Bronchial epithelial cell (primary cell): ENCODE measurements at places on chromosomes 7 and 10.

- DNase-seq, result no peak
Measured at GRCh38 chr7:151413241-151413640, 3.4 kb upstream of the WDR86 start.

- DNase-seq, result peak; percentile 11
Measured at GRCh38 chr7:29194594-29195427, at the start of gene CHN2. Gene CHN2, plus strand, starts transcription at chr7:29194775.

- no peak for DNase-seq
Measured at GRCh38 chr10:126744571-126744970, 74.1 kb upstream of the C10orf90 start.

DNA sequence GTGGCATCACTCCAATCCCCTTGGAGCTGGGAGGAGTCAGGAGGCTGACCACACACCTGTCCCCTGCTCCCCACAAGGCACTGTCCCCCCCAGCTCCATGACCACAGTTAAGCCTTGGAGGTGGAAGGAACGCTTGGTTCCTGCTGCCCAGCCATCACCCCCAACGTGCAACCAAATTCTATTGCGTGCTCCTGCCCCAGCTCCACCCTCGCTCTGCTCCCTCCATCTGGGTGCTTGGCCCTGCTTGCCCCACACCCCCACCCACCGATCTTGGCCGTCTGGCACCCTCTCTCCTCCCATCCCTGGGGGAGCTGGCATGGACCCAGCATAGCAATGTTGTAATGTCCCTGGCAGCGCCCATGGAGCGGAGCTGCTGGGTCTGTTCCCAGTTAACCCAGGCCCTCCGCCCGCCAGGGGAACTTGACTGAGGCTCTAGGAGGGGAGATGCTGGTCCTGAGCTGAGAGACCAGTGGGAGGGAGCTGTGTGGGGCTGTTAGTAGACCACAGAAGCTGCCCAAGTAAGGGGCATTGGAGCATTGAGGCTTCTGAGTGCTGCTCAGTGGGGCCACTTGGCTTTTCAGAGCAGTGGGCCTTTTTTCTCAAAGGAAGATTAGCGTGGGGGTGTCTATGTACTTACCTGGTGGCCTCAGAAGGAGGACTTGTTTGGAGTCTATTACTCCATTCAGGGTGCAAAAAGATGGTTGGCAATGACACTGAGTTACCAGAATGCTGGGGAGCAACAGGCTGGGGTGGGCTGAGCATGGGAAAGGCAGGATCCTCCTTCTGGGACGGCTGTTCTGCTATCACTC lies 1.1 kb downstream of the EPHB6 start:
- peak; percentile 27 for DNase-seq

DNA sequence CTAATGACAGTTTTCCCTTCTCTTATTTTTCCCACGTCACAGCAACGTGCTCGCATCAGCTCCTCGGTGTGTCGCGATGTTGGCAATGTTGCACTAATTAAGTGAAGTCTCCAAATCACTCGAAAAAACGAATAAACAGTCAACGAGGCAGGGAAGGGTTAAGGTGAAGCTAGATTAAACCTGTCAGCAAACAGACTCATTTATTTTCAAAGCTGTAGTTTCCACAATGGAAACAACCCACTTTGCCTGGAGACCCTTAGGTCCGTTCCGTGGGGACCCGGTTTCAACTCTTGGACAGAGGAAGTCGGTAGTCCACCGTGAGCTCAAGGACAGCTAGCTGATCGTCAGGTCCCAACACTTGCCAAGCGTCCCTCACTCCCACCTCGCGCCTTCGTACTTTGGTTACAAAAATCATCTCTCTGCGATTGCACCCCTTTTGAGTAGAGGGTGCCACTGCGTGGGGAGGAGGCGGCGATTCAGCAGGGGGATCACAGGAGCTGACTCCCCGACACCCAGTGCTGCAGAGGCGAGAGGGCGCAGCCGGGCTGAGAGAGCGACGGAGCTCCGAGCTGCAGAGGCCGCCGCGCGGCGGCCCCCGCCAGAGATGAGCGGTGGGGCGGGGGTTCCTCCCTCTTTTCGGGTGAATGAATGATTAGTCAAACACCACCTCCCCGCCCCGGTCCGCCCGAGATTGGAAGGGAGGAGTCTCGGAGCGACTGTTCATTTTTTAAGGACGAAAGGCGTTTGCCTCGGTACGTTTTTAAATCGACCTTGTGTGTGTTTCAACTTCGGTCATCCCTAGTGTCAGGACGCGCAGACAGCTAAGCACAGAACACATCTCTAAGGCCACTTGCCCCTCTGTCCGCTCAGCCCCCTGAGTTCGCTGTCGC lies 1.3 kb upstream of the BMPER start:
- peak; percentile 51 for DNase-seq

DNA sequence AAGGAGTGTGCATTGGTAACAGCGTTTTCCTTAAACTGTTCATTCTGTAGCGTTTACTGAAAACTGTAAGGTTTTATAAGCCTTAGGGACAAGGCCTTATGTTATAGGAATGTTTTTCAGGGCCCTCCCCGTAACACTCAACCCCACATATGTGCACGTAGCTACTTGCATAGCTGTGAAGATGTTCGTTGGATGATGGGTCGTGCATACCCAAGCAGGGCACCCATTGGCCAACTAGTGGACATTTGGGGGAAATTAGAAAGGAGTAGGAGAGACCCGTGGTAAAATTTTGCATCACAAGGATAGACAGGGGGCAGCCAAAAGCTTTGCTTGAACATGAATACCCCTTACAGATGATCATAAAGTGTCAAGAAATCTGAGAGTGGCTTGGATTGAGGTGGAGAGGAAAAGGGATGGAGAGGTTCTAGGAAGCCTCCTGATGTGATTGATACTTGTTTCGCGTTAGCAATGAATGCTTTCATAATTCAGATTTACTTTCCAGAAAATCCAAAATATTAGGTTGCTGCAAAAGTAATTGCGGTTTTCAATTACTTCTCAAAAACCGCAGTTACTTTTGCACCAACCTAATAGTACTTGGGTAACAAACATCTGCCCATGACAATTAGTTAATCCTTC lies 878 bp downstream of the SEC61A2 start:
- peak; percentile 70 for DNase-seq

DNA sequence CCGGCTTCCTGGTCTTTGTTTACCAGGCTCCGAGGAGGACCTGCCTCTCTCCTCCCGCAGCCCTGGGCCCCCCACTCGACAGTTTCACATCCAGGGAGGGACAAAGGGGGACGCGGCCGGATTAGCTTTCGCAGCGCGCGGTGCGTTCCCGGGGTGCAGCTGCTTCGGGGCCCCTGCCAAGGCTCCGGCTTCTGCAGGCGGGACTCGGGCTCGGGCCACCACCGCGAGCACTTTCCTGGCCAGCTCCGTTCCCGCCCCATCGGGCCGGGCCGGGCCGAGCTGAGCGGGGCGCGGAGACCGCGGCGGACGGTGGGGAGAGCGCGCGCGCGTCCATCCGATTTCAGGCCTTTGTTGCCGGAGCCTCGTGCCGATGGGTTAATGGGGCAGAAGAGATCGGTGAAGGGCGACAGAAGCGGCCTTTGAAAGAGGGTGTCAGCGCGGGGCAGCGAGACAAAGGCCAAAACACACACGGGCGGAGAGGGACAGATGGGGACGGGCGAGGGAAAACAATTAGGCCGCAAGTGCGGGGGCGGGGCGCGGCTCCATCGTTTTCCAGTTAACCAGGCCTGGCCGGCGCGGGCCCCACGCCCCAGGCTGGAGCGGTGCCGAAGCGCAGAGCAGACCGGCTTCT lies 8.5 kb upstream of the UNCX start:
- no peak for DNase-seq

GRCh38 chr7:44964831-44965440 lies 13.9 kb downstream of the MYO1G start:
- no peak for DNase-seq

GRCh38 chr7:14688208-14688607 lies 214.3 kb downstream of the DGKB start:
- no peak for DNase-seq

DNA sequence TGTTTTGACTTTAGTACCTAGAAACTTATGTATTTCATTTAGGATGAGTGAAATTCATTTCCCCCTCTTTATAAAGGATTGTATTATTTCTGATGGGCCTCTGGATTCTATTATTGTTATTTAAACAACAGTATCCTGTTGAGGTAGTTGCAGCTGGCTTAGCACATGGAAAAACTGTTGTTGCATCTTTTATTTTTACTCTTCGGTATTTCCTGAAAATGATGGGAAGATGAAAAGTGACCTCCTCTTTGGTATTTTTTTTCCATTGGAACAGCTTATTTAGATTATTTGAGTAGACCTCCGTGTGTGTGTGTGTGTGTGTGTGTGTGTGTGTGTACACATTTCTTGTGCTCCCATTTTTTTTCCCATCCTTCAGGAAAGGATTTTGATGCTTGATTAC lies 129.8 kb downstream of the PRKG1 start:
- no peak for DNase-seq

DNA sequence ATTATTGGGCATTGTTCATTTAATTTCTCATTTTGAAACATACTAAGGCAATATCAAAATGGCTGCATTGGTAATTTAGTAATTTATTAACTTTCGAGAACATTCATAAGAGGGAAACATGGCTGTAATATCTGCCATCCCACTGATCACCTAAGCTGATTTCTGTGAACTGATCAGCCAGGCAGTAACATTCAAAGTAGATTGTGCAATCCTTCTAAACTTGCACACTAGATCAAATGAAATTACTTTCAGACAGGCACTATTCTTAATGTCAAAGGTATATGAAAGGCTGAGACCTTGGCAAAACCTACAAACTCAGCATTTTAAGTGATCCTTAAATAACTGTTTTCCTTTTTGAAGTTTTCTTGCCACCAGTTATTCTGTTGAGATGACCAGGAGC lies 290.7 kb downstream of the CACNA2D1 start:
- no peak for DNase-seq

DNA sequence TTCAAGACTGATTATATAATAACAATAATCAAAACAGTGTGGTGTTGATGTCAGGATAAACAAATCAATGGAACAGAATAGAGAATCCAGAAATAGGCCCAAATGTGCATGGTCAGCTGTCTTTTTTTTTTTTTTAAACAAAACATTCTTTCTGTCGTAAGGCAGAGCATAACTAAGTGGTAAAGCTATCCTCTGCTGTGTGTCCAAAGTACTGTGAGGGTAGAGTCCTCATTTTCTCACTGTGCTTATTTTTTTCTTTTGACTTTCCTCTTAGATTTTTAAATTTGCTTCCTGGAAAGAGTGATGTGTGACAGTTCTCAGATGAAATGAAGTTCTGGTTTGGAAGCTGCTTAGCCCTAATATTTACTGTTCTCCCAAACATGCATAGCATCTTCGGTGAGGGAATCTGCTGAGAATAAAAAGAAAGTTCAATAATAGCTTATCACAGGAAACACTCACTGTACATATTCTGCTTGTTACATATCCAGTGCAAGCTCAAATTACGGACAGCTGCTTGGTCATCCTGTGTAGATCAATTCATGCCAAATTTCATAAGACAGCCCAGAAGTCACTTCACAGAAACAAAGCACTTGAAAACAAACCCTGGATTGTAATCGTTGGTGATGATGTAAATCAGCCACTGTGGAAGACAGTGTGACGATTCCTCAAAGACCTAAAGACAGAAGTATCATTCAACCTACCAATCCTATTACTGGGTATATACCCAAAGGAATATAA lies 423.9 kb downstream of the NEBL start:
- DNase-seq, result no peak

DNA sequence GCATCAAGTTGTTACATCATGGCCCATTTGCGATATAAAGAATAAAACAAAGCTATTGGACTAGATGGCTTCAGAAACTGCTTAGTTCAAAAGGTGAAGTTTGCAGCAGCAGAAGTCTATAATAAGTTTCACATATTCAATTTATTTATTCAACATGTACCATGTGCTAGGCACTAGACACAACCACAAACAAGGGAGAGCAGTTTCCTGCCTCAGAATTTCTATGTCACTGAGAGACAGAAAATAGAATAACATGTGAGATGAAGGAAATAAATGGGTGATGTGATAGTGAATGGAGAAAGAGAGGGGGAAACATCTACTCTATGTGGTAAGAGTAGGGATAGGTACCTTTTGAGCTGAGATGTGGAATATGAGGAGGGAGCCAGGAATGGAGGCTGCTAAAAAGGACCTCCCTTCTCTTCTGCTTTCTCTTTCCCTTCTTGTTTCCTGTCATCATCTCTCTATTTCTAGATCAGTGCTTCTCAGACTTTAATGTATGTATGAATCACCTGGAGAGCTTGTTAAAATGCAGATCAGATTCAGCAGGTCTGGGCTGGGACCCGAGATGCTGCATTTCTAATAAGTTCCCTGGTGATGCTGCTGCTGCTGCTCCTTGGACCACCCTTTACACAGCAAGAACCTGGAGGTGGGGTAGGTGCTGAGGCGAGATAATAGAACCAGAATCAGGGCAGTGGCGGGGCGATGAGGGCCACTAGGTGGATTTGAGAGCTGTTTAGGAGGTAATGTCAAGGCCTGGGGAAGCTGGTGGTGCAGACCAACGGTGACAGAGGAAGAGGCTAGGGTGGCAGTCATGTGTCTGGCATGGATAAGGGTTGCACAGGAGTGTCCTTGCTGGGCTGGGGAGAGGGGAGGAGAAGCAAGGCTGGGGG lies 13.7 kb upstream of the INMT start:
- DNase-seq, result no peak

- DNase-seq, result no peak
Measured at GRCh38 chr10:909831-910230, 21.7 kb downstream of the LARP4B start.

GRCh38 chr7:95375591-95376257 lies 20.5 kb downstream of the PON3 start:
- DNase-seq, result peak; percentile 33

DNA sequence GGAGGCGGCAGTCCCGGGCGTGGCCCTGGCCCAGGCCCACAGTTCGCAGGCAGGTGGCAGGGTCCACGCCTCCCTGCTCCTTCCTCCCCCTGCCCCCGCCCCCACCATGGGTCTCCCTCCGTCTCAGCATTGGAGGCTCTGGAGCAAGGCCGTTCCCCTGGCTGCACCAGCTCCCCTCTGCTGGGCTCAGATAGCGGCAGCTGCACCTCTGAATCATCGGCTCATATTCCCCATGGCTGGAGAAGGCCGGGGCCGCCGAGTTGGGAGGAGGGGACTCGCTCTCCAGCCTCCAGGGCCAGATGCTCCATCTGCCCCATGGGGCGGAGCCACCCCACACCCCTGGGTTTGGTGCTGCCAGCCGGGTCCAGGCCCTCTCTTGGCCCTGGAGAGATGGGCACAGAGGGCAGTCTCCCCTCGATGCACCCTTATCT lies 145.0 kb downstream of the ELFN1 start:
- DNase-seq, result no peak

DNA sequence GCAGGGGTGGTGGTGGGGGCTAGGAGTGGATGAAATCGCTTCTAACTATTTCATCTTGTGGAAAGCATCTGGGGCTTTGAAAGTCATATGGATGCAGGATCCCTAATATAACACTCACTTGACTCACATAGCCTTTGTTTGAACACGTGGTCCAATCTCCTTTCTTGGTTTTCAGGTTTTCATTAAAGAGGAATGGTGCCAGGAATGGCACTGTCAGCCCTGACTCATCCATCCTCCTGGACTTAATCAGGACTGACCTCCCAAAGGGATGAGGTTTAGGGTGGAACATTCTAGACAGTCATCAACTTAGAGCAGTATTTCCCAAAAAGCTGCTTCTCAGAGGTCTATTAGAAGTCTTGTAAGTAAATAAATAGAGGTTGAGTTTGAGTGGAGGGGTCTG lies 162.0 kb upstream of the PLXNA4 start:
- DNase-seq, result peak; percentile 97
